Amniotic epithelial cell (primary cell): ENCODE measurements at places on chromosomes 12 and 14.

DNA sequence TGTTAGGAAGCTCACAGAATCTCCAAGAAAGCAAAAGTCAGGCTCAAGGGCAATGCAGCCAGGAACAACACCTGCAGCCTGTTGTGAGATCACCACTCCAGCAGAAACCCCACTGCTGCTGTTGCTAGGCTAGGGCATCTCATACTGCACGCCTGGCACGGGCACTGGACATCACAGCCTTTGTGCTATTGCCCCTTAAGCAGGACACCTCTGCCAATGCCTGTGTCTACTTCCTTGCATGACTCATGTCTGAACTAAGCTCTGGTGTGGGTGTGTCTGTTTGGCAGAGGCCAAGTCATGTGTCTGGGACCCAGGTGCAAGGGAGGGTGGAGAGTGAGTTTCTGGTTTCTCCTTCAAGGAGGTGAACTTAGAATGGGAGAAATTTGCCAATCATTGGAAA lies 10.0 kb upstream of the DDX47 start:
- DNase-seq = peak; percentile 77

- no peak for DNase-seq
Measured at GRCh38 chr14:104443391-104444158, 136.0 kb upstream of the C14orf180 start.

- DNase-seq = no peak
Measured at GRCh38 chr14:95322651-95323050, 2.9 kb upstream of the CLMN start.

GRCh38 chr12:6688543-6688998 lies 604 bp downstream of the ZNF384 start:
- no peak for DNase-seq

GRCh38 chr14:51828017-51828797 lies 32.2 kb upstream of the GNG2 start:
- DNase-seq = peak; percentile 95

DNA sequence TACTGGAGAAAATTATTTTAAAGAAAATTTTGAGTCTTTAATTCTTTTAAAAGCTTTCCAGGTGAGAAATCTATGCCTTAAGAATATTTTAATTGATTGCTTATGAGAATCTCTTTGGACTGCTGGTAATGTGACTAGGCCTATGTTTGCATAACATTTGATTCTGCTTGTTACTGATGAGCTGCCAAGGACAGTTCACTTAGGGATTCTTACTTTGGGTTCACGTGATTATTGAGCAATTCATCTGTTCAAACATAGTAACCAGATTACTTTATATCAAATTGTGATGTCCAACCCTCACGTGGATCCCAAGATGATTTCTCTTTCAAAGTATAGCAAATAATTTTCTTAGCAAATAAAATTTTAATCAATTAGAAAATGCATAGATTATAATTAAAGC lies 27.4 kb upstream of the ABCD2 start:
- DNase-seq = no peak

DNA sequence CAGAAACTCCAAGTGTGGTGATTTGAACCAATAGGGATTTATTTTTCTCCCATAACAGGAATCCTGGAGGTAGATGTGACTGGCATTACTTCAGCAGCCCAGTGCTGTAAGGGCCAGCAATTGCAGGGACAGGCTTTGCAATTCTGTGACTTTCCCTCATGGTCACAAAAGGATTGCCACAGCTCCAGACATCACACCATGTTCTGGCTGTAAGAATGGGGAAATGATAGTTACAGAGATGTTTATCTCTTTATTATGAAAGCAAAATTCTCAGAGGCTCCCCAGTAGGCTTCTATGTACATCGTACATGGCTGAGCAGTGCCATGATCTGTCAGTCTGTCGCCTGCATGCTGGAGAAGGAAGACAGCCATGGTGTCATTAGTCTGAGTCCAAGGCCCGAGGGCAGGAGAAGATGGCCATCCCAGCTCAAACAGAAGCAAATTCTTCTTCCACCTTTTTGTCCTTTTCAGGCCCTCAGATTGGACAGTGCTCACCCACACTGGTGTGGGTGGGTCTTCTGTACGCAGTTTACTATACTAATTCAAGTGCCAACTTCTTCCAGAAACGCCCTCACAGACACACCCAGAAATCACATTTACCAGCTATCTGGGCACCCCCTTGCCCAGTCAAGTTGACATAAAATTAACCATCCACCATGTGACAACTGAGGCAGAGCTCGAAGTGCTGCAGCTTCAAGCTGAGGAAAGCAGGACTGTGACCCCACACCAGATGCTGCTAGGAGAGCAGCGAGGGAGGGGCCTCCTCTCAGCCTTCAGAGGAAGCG lies 17.2 kb downstream of the ZBTB42 start:
- DNase-seq = no peak

GRCh38 chr12:111766608-111767361 lies at the start of gene ALDH2:
Gene ALDH2 (plus strand): TSS chr12:111766933. CDS start chr12:111766983, 50 bp downstream.
- peak; percentile 39 for DNase-seq

DNA sequence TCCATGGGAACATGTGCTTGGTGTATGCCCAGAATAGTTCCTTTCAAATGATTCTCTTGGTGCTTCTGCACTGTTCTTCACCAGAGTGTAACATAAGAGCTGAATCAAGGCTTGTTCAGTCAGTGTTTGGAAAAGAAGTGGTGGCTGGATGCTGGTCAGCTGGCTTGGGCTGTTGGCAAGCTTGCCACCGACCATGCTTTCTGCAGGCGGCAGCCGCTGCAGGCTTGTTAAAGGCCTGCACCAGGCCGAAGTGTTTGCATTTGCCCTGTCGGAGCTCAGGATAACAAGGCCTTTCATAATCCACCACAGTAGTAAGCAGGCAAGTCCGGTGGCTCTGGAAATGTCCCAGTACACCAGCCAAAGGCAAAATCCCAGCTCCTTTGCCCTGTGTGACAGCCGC lies 26.9 kb downstream of the DAAM1 start:
- peak; percentile 13 for DNase-seq

GRCh38 chr14:22640192-22640591 lies 4.0 kb downstream of the OR6J1 start:
- no peak for DNase-seq

GRCh38 chr14:77260631-77261030 lies 10.4 kb downstream of the NGB start:
- peak; percentile 5 for DNase-seq

DNA sequence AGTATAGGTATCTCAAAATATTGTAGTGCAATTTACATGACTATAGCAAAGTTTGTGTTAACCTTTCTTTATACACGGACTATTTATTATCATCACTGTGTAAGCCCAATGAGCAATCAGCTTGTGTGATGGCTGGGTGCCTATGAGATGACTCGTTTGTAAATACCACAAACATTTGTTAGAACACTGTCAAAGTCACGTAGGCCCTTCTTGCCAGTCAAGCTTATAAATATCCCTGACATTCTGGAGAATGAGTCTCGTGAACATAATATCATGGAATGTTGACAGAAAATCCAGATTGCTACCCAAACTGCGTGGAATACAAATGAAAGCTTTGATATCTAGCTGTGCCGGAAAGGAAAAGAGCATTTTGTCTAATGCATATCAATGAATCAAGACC lies 648.3 kb upstream of the MDGA2 start:
- peak; percentile 73 for DNase-seq

GRCh38 chr14:105473033-105473676 lies 1.5 kb upstream of the CRIP2 start:
- no peak for DNase-seq

GRCh38 chr12:108066583-108067577 lies 62.2 kb upstream of the WSCD2 start:
- no peak for DNase-seq

- DNase-seq = peak; percentile 9
Measured at GRCh38 chr14:70096866-70097265, 91.9 kb downstream of the SLC8A3 start.

DNA sequence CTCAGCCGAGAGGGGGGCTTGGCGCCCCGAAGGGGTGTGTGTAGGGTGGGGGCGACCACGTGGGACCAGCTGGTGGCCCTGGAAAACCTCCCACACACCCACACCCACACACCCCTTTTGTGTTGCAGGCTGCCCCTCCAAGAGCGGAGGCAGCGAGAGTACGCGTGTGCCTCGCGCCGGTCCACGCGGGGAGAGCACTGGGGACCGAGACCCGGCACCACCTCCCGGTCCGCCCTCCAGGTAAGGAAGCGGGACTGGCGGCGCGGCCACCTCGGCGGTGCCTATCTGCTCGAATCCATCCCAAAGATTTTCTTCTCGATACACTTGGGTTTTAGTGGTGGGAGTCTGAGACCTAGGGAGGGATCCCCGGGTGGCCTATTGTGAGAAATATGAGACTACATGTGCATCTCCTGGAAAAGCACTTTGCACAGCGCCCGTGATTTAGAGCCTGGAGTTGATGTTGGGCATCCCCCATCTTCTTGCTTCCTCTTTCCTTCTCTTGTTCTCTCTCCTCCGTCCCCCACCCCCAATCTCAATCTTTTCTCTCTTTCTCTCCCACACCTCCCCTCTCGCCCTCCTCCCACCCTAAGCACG lies 393 bp downstream of the SYT1 start:
- DNase-seq = no peak

- peak; percentile 40 for DNase-seq
Measured at GRCh38 chr14:63614679-63615363, 26.9 kb downstream of the WDR89 start.

- DNase-seq = no peak
Measured at GRCh38 chr14:53062856-53063255, 90.3 kb downstream of the DDHD1 start.

DNA sequence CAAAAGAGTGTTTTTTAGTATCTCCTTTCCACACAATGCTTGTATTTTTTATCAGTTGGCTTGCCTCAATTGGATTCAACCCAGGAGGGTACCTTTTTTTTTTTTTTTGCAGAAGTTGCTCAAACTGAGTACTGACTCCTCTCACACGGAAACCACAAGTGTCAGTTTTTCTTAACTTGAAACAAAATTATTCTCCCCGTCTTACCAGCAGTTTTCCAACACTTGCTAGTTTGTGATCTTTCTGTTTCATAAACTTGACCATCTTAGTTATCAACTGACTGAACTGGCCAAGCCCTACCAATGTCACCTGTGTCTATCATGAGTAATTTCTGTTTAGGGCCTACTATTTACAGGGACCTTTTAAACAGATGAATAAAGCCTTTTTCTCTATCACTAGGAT lies 34.1 kb upstream of the ITPR2 start:
- DNase-seq = peak; percentile 74

- no peak for DNase-seq
Measured at GRCh38 chr12:44457465-44457864, 418.6 kb downstream of the NELL2 start.

DNA sequence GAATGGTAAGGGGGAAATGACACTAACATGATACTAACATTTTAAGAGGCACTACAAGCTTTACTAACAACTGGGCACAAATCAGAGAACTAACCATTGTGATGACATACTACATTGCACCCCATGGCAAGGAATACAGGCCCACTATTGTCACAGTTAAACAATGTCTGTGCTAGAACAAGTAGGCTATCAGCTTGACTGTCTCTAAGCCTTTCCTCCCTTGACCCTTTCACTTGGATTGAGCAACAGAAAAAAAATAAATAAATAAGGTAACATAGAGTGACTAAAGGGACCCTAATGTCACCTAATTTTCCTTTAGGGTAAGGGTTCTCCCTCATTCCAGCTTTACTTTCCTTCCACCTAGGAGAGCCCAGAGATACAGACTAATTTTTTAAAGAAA lies 4.4 kb downstream of the SLC38A2 start:
- no peak for DNase-seq

- DNase-seq = peak; percentile 49
Measured at GRCh38 chr14:53047307-53048069, 96.6 kb upstream of the FERMT2 start.

DNA sequence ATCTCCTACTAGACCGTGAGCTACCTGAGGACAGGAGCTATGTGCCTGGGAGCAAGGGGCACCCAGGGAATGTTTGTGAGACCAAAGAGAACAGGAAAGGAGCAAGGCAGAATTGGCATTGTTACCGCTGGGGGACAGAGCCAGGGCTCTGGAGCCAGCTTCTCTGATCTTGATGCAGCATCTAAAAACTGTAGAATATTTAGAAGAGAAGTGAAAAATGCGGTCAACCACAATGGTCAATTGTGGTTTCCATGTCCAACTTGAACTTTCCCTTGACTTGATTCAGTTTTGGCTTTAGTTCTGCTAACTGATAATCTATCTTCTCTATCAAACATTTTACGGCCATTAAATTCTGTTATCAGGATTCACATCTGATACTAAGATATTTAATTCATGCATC lies 201.2 kb downstream of the ANO4 start:
- no peak for DNase-seq

DNA sequence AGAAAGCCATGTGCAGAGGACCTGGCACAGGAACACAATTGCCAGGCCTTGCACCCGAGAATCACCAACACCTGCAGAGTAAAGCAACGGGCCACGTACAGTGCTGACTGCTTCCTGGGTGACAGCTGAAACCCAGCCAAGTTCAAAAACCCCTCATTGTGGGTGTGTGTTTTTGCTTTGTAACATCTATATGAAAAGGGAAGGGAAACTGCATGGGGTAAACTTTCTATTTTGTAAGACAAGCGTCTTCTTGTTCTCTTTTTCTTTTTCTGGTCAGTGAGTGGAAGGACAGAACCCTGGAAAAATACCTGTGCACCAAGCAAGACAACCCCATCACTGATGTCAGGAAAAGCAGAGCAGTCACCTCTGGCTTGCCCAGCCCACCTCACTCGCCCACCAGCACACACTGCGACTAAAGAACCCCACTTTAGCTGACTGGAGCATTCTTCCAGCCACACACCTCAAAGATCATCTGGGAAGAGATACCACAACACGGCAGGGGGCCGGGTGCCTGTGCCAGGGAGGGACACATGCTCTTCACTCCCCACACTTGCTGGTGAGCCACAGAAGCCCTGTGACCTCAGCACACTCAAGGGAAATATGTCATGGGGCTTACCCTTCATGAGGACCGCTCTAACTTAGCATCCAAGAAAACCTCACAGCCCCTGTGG lies 172.3 kb downstream of the NDUFA12 start:
- DNase-seq = no peak

DNA sequence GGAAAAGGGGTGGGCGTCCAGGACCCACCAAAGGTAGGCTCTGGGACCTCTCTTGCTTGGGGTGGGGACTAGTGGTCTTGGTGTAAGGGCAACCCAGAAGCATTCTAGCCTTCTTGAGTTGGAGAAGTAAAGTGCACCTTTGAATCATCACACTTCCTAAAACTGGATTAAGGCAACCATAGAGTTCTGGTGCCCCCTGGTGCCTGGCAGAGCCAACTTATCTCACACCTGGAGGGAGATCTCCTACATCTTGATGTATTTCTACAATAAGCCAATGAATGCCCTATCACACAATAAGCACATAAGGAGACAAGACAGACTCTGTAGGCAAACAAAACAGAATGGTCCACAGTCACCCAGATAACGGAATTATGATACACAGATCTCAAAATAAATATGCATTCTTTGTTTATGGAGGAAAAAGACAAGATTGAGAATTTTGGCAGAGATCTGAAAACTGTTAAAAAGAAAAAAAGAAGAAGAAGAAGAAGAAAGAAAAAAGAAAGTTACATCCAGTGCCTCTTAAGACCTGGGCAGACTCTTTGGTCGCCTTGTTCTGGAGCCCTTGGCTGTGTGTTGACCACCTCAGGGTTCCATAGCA lies 95.9 kb upstream of the PPP2R5C start:
- peak; percentile 49 for DNase-seq

- no peak for DNase-seq
Measured at GRCh38 chr14:74974364-74975058, 19.1 kb upstream of the PGF start.
